ENCODE measurements at places on chromosomes 4 and X.

GRCh38 chrX:115535421-115535820 lies 25.6 kb upstream of the PLS3 start:
- no peak for DNase-seq

GRCh38 chr4:188195389-188195985 lies 56.2 kb downstream of the TRIML1 start:
- no peak for DNase-seq

DNA sequence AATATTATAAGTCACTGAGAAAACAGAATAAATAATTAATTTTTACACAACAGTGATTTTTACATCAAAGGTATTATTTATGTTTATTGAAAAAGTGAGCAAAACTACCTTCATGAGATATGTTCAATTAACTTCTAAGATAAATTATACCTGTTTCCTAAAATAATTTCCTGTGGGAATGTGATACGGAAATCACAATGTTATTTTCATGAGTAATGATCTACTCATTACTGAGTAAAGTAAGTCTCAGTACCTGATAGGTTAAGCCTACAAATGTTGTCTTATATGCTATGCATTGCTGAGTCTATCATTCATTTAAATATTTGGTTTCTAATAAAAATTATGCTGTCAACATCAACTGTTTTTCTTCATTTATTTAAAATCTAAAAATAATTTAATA lies 324.0 kb downstream of the STPG2 start:
- DNase-seq: no peak

- no peak for DNase-seq
These were observed 756 bp downstream of the IGFBP7 start for GRCh38 chr4:57109411-57109846.

DNA sequence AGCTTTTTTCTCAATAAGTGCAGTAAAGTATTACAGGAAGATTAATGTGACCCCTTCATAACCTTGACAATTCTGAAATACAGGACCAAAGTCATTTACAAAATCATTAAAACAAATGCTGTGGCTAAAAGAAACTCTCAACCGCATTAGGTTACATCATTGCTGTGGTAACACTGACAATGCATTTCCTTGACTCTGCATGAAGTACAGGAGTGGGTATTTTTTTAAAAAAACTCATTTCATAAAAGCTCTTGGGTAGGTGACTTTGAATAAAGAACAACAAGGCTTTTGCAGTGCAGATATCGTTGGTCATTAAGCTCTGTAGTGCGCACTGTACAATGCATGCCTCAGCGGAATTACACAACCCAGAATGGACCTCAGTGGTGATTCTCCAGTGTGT lies 23.4 kb upstream of the XK start:
- no peak for DNase-seq

DNA sequence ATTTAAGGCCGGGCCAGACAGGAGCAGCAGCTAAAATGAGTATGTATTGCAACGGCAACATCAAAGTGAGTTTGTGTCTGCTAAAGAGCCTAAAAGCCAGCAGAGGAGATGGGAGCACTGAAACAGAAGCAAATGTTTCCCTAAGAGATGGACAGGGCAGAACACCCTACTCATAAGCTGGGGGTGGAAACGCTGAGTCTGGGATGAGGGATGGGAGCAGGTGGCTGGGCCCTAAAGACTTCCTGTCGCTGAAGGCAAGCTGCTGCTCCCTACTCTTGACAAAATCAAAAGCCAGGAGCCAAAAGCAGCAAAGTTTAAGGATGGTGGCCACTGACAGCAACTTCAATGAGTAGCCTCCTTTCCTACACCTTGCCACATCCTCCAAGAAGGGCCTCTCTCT lies 40.6 kb upstream of the NAP1L5 start:
- DNase-seq: no peak

- no peak for DNase-seq
These were observed 17.1 kb upstream of the TLR1 start for GRCh38 chr4:38821739-38822138.
